ENCODE measurements at places on chromosomes 6 and 20. TPM values are rescaled to one million over a fixed set of nuclear protein-coding genes. Genes with fewer than 3 reads are reported as not detected.

SNAI1 gene
- not detected for total RNA-seq

UST gene
- total RNA-seq, result 4.9 TPM

RFX6 gene
- not detected for total RNA-seq

C6orf141 gene
- 6.5 TPM for total RNA-seq

DDO gene
- total RNA-seq, result 3.3 TPM

BANF2 gene
- total RNA-seq, result not detected
